ENCODE measurements at places on chromosomes 11 and 22.
A peak's percentile ranks its signal among the peaks of the same experiment; 100 is the strongest.

GRCh38 chr22:36806835-36807234, 10.0 kb downstream of the PVALB start:
- DNase-seq, result no peak

GRCh38 chr22:22523494-22523893, 3.4 kb upstream of the ZNF280A start:
- DNase-seq, result no peak

GRCh38 chr11:63944987-63945386, 6.2 kb downstream of the NAA40 start:
- DNase-seq, result peak; percentile 78

DNA sequence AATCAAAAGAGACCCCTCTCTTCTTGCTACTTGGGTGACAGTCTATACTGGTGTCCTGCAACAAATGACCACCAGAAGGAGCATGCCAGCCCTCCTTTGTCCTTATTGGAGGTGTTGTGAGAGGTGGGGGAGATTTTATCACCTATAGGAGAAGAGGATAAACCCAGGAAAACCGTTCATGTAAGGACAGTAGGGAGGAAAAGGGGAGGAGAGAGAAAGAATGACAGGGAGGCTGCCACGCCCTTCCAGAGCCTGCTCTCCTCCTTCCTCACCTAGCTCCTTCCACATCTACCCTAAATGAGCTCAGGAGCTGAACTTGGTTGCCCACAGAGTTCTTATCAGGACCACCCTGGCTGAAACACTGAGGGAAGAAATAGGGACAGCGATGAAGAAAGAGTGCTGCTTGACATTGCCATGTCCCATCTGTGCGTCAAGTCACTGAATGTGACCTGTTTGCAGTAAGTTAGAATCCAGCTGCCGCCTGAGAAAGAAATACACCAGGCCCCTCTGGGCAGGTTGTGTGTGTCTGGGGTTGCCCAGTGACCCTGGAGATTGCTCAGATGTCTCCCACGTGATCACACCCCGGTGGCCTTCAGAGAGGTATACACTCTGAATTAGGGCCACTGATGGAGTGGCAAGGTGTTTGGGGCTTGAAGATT, 40.4 kb upstream of the ETS1 start:
- DNase-seq, result no peak

GRCh38 chr22:35993048-35993714, 35.4 kb downstream of the RBFOX2 start:
- no peak for DNase-seq

DNA sequence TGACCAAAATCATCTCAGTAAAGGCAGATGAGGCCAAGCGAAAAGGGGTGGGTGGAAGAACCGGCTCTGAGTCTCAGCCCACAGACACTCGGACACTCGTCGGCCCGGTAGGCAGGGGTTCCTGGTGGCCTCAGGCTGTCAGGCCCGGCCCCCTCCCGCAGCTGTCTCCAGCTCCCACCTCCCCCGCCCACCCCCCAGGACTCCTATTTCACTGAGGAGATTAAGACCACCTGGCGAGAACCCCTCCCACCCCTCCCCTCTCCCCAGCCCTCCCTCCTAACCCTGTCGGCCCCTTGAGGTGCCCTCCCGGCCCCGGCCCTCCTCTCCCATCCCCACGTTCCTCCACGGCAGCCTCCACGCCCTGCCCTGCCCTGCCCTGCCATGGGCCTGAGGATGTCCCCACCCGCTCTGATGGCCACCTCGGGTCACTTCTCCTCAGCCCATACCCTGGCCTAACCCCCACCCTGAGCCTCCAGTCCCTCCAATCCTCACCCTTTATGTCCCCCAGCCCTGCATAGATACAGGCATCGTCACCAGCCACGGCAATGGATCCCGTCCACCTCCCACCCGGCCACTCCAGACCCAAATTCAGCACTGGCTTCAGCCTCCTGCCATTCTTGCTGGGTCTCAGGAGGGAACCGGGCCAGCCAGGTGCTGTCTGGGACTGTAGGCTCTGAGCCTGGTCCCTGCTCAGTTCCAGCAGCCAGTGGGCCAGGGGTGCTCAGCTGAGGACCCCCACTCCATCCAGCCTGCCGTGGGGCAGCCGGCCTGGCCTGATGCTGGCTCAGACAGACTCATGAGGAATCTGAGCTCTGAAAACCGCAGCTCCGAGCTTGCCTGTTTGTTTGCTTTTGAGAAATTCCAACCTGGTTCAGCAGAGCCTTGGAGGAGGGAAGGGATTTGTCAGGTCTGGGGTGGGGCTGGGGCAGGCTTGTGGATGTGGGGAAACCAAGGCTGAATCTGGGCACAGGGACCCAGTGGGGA, 9.8 kb upstream of the TBX1 start:
- no peak for DNase-seq

- no peak for DNase-seq
Measured at GRCh38 chr22:46681010-46681409, 57.0 kb downstream of the CERK start.

GRCh38 chr11:99683933-99684332, 663.2 kb downstream of the CNTN5 start:
- no peak for DNase-seq
